ENCODE measurements at places on chromosomes 2 and 18.
A peak's percentile ranks its signal among the peaks of the same experiment; 100 is the strongest.

DNA sequence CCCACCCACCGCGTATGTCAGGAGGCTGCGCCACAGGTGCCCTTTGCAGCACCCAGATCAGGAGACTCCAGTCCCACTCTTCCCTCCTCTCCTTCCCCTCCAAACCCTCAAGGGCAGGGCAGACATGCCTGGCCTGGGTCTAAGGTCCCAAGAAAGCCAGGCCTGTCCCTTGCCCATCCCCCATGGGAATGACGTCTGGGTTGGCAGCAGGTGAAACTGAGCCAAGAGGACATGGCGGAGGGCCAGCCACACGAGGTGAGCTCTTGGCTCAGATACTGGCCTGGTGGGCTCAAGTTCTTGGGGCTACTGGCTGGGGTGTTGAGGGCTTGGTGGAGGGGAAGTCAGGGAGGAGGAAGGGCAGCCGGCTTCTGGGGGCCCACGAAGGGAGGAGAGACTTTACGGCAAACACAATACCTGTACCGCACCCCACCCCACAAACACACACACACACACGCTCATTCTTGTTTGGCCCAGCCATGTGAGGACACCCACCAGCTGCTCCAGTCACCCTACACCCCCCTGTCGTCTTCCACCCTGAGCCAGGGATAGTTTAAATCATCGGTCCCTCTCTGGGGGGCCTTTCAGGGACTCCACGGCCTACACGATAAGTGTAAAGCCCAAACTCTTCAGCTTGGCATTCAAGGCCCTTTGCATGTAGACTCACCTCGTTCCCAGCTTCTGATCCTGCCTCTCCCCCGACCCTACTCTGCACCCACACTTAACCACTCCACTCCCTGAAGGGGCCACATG, 24.1 kb upstream of the TNS1 start:
- no peak for DNase-seq

DNA sequence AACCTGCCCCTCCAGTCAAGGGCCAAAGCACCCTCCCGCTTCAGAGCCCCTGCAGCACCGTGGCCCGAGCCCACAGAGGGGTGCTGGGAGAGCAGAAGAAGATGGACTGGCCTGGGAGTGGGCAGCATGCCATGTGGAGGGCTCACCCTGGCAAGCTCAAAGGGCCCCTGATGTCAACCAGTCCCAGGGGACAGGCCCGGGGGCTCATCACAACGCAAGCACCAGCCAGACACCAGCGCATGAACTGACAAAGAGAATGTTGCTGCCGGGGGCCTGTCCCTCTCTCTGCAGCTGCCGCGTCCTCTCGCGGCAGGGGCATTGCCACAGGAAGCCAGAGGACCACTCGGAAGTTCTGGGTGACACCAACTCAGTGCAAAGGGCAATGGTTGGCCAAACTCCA, 30.3 kb upstream of the BIN1 start:
- no peak for DNase-seq

GRCh38 chr2:53473236-53473635, 294.4 kb upstream of the CHAC2 start:
- peak; percentile 22 for DNase-seq

- no peak for DNase-seq
These were observed 214.7 kb downstream of the KCNH7 start for GRCh38 chr2:162623888-162624287.

DNA sequence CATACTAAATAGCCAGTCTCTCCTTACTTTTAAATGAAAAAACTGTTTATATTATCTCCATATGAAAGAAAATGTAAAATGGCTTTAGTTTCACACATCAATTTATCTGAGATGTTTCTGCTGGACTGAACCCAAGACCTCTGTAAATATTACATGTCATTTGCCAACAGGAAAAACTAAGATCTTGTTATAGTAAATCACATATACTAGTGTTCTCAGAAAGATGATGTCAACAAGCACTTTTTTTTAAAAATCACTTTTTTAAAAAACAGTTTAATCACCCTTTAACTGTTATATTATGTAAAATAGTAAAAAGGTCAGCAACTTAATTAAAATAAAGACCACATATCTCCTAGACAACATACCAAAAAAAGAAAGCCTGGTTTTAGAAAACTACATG, 46.3 kb downstream of the PTPN2 start:
- no peak for DNase-seq

DNA sequence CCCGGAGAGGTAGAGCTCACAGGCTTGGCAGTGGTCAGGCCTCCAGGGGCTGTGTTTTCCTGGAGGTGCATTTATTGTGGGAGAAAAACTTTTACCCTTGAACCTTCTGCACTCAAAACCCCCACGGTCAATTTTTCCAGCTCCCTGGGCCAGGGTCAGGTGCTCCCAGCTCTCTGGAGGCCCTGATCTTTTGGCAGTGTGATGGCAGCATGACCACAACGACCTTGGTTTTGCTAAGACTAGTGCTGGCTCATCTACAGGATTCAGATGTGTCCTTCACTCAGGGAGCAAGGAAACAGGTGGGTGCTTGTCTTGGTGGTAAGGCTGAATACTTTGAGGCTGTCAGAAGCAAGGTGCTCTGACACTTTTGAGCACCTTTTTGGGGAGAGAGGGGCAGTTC, 92.3 kb downstream of the CCDC93 start:
- DNase-seq: no peak

DNA sequence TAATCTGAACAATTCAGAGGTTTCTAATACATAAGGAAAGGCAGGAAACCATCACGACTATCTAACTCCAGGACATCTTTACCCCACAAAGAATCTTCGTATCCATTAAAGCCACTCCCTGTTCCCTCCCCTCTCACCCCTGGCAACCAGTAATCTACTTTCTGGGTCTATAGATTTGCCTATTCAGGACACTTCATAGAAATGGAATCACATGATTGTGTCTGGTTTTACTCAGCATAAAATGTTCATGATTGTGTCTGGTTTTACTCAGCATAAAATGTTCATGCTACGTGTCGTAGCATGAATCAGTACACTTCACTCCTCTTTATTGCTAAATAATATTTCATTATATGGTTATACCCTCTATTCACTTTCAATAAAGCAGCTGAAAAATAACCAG, 11.6 kb downstream of the FECH start:
- DNase-seq: no peak

- DNase-seq: no peak
These were observed 824.0 kb downstream of the SLC4A3 start for GRCh38 chr2:220451438-220451837.

DNA sequence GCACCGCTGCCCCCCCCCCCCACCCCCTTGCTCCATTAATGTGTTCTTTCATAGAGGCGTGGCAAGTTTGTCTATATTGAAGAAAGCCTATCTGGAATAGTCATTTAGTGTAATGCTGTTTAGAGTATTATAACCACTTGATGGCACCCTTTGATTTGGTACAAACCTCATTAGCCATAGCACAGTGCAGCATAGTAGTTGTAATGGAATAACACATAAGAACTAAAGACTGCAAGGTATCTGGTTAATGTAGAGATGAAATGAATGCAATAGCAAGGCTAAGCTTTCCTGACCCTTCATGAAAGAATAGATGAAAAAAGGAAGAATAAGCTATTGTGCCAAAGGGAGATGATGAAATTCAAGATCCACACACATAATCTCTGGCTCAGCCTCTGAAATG, 81.9 kb downstream of the EHBP1 start:
- DNase-seq: peak; percentile 65

DNA sequence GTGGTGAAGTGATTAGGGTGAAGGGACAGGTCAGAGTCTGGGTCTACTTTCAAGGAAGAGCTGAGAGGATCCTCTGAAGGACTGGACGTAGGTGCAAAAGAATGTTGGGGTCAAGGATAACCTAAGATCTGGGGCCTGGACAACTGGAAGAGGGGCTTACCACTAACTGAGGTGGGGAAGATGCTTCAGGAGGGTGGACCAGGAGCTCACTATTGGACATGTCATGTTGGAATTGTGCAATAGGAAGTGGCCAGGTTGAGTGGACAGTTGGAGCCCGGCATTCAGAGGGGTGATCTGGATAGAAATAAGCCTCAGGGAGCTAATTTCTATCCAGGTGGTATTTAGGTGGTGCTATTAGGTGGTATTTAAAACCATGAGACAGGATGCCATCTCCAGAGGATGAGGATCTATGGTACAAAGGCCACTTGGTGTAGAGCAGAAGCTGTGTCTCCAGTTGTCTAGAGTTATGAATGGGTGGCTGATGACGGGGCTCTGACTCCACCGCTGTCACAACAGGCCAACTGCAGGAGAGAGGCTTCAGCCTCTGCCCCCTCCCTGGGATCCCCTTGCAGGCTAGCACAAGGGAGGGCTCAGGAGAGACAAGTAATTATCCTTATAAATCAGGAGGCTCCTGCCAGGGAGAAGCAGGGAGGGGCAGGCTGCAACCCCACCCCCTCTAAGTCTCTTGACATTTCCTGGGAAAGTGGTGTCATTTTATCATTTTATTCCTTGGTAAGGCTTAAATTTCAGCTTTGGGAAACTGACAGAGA, 158.0 kb downstream of the SMAD7 start:
- no peak for DNase-seq
